ENCODE measurements at places on chromosomes 16 and 17.

GRCh38 chr16:24776501-24777220 lies 47.2 kb downstream of the TNRC6A start:
- DNase-seq, result no peak

- DNase-seq, result no peak
These were observed 248.8 kb upstream of the TBX2 start for GRCh38 chr17:61150686-61151299.

GRCh38 chr17:64707050-64707591 lies 45.0 kb upstream of the SMURF2 start:
- no peak for DNase-seq

DNA sequence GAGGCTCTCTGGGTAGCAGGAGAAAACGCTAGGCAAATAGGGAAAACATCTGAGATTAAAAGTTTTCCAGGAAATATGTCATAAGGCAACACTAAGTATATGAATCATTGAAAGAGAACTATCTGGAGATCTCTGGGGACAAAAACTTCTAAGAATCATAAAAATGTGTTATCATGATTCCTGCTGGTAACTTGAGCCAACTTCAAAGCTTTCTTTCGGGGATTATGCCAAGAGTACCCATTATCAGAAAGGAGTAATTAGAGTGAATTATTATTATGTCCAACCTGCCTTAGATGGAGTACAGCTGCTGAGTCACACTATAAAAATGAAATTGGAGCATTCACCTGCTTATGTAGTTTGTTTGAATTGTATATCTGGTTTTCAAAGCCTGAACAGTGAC lies 488.5 kb upstream of the SOX9 start:
- DNase-seq, result no peak

GRCh38 chr17:30323262-30323894 lies 10.5 kb downstream of the TMIGD1 start:
- DNase-seq, result peak; percentile 72

GRCh38 chr17:63542218-63542545 lies 8.1 kb upstream of the DCAF7 start:
- no peak for DNase-seq

GRCh38 chr16:87625241-87625797 lies 23.0 kb downstream of the JPH3 start:
- no peak for DNase-seq

- DNase-seq, result no peak
These were observed 4.3 kb downstream of the MPO start for GRCh38 chr17:58276423-58276822.

DNA sequence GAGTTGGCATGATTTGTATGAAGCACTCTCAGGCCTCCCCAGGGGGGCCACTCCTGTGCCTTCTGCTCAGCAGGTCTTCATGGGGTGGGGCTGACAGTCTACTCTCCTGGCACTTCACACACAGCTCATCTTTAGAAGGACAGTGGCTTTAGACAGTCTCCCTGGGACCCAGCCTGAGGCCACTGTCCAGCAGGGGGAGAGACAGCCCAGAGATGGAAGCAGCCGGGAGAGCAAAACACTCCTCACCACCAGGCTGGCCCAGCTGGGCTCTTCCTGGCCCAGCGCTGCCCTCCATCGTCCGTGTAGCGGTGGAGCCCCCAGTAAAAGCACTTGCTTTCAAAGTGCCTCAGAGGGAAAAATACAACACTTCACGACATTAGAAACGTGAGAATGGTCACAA lies 62.0 kb upstream of the CRHR1 start:
- DNase-seq, result no peak

DNA sequence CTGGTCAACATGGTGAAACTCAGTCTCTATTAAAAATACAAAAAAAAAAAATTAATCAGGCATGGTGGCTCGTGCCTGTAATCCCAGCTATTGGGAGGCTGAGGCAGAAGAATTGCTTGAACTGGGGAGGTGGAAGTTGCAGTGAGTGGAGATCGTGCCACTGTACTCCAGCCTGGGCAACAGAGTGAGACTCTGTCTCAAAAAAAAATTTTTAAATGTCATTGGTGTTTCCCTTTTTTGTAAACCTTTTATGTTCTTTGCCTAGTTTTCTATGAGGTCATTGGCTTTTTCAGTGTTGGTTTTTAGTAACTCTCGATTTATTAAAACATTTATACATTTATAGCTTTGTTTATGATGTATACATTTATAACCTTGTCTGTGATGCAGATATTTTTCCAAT lies 18.2 kb downstream of the NLRC5 start:
- no peak for DNase-seq

DNA sequence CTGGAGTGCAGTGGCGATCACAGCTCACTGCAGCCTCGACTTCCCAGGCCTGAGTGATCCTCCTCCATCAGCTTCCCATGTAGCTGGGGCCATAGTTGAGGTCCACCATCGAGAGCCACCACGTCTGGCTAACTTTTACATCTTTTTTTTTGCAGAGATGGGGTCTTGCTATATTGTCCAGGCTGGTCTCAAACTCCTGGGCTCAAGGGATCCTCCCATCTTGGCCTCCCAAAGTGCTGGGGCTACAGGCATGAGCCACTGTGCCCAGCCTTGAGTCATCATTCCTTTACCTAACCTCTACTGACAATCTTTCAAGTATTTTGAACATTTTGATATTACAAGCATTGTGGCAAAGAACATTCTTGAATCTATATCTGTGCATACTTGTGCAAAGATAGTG lies 9.4 kb upstream of the CCDC92B start:
- no peak for DNase-seq

DNA sequence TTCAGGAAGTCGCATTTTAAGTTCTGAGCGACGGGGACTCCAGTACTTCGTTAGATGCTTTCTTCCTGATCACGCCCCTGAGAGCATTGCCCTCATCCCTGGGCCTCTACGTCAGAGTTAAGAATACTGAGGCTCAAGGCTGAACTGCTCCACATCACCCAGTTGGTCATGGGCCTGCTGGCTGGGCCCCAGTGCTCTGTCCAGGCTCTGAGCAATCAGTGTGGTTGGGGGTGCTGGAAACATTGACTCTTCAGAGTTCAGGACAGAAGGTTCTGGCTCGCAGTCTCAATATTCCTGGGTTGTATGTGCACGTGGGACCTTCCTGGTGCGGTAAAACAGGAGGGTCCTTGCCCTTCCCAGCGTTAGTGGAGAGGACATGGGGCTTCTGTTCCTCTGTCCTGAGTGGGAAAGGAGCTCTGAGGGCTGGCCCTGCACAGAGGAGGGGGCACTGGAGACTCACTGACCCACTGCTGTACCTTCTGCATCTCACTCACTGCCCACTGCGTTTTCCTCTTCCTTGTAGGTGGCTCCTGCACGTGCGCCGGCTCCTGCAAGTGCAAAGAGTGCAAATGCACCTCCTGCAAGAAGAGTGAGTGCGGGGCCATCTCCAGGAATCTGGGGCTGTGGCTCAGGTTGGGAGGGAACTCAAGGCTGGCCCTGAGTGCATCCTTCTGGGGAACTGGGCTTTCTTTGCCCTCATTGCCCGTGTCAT lies 518 bp downstream of the MT1E start:
- no peak for DNase-seq

DNA sequence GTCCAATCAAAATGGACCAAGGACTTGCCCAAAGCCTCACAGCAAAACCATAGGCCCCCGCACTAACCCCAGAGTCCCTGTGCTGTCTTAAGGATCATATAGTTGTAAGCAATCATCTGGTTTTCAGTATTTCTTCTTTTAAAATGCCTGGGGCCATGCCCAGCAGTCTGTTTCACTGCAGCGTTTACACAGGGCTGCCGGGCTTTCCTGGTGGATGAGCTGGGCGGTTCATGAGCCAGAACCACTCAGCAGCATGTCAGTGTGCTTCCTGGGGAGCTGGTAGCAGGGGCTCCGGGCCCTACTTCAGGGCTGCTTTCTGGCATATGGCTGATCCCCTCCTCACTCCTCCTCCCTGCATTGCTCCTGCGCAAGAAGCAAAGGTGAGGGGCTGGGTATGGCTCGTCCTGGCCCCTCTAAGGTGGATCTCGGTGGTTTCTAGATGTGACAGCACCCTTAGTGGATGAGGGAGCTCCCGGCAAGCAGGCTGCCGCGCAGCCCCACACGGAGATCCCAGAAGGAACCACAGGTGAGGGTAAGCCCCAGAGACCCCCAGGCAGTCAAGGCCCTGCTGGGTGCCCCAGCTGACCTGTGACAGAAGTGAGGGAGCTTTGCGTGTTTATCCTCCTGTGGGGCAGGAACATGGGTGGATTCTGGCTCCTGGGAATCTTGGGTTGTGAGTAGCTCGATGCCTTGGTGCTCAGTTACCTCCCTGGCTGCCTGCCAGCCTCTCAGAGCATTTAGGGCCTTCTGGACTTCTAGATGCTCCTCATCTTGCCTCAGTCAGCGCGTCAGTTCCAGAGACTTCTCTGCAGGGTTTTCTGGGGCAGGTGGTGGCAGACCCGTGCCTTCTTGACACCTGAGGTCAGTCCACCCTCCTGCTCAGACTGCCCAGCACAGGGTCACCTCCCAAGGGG lies 24.8 kb upstream of the STH start:
- DNase-seq, result no peak

DNA sequence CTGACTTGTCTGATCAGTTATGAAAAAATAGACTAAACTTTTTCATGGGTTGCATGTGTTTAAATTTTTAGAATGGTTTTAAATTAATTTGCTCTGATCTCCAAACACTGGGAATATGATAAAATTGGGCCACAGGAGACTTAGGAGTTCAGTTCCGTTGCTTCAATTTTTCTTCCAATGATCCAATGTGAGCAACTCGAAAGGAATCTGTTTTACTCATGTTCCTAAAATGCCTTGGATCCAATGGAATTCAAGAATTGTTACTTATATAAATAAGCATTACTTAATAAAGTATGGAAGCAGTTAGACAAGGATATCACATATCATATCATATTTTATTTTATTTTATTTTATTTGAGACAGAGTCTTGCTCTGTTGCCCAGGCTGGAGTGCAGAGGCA lies 56.0 kb upstream of the NACA2 start:
- no peak for DNase-seq

DNA sequence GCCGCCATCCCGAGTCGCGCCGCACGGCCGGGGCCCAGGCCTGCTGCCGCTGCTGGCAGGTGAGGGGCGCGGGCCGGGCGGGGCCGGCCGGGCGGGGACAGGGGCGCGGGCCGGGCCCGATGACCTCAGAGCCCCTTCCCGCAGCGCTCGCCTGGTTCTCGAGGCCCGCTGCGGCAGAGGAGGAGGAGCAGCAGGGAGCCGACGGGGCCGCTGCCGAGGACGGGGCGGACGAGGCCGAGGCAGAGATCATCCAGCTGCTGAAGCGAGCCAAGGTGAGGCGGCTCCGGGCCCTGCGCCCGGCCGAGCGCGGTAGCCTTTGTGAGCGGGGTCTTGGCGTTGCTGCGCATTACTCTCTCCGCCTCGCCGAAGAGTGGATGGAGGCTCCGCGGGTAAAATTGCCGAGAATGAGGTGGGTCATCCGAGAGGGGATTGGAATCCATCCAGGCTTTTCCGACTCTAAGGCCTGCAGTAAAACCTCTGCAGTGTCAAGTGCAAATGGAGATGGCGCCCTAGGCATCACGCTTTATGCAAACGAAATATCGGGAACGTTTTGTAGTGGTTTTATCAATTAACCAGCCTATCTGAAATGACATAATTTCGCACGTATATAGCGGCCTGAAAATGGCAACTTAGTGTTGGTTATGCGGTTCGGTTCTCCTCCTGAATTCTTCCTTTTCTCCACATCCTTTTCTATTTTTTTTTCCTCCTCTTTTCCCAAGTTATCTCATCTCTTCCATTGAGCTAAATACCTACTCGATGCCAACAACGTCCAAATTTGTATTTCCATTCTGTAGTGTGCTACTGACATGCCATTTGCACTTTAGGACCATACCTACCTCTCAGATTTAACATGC lies 577 bp downstream of the TTC19 start:
- DNase-seq, result no peak

- DNase-seq, result no peak
These were observed 12.2 kb upstream of the MRPS23 start for GRCh38 chr17:57861790-57862693.

DNA sequence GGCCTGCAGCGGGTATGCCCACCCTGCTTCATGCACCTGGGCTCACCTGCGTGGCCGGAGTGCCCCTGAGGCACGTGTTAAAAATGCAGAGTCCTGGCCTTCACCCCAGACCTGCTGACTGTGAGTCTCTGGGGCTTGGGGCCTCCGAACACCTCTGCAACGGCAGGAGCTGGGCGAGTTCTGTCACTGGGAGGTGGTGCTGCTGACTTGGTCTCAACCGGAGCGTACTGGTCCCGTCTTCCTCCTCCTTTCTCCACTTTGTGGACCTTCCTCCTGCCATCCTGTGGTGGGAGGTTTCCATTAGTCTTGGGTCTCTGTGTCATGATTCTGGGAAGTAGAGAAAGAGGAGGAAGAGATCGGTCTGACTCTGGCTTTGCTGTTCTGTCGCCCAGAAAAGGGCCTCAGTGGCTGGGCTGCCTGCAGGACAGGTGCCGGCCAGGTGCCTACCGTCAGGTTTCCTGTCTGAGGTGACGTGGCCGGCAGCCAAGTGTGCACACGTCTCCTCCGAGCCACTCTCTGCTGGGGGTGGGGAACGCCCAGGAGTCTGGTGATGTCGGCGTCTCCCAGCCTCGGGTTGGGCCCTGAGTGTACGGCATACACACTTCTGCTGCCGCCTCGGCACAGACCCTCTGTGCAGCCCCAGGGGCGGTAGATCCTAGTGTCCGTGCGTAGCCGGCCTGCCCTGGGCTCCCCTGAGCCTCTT lies 6.9 kb downstream of the TSC2 start:
- no peak for DNase-seq

DNA sequence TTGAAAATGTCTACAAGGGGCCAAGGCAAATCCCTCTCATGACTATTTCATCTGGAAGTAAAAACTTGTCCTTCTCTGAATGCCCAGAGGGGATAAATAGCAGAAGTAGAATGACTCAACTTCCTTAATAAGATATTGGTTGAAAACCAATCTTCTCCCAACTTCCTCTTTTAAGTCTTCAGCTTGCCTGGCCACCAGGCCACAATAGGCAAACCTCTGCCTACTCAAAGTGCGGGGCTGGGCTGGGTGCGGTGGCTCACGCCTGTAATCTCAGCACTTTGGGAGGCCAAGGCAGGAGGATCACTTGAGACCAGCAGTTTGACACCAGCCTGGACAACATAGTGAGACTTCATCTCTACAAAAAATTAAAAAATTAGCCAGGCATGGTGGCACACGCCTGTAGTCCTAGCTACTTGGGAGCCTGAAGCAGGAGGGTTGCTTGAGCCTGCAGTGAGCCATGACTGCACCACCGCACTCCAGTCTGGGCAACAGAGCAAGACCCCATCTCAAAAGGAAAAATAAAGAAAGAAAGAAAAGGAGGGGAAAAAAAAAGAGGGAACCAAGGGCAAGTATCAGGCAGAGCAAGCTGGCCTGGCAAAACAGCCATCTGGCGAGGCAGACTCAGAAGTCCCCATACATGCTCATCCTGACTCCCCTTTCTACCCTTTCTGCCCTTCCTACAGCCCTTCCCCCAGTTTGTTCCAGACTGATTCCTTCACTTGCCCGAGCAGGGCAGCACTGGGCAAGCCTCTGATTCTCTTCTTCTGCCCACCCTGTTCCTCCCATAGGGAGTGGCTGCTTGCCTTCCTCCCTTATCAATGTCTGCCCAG lies 20.6 kb downstream of the MAP3K14 start:
- DNase-seq, result peak; percentile 22
